ENCODE measurements at places on chromosomes 7 and 10. TPM values are rescaled to one million over a fixed set of nuclear protein-coding genes. Genes with fewer than 3 reads are reported as not detected.

The POM121C gene
- total RNA-seq = 8.4 TPM

The CACNB2 gene
- not detected for total RNA-seq

The MAGI2 gene
- total RNA-seq = 0.43 TPM

The TYW1 gene
- total RNA-seq = 15.8 TPM

The SAMD9L gene
- 0.69 TPM for total RNA-seq
